ENCODE measurements at places on chromosomes 7 and 10. TPM values are rescaled to one million over a fixed set of nuclear protein-coding genes. Genes with fewer than 3 reads are reported as not detected.

- no peak for DNase-seq
- no peaks in the 10 kb centered on the region for H3K4me1 ChIP-seq
- no peaks in the 10 kb centered on the region for H3K27me3 ChIP-seq
- no peaks in the 10 kb centered on the region for H3K36me3 ChIP-seq
- no peak overlapping the region for H3K27ac ChIP-seq
Observed at GRCh38 chr7:153276394-153276793, 516.8 kb downstream of the ACTR3B start.

DNA sequence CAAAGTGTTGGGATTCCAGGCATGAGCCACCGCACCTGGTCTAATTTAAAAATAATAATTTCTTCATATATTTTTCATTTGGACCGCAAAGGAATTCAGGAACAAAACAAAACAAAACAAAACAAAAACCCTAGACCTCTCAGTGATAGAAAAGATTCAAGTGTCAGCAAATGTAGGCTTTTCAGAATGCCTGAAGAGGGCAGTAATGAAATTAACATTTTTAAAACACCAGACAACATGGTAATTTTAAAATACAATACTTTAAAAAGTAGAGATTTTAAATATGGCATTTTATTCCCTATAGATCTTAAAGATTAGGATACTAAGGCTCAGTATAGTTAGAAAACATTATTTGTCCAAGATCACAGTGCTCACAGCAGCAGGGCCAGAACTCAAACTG lies 36.6 kb downstream of the DNMBP start:
- no peaks in the 10 kb centered on the region for H3K27me3 ChIP-seq
- no peak overlapping the region for H3K27ac ChIP-seq
- H3K4me3 ChIP-seq, result no peak overlapping the region
- no peak for DNase-seq

Gene ST8SIA6
- total RNA-seq, result not detected

Gene ADAMTS14
- not detected for total RNA-seq

- H3K27ac ChIP-seq, result no peak overlapping the region
- H3K4me3 ChIP-seq, result no peak overlapping the region
- no peaks in the 10 kb centered on the region for H3K36me3 ChIP-seq
Observed at GRCh38 chr10:91756286-91756685, 41.9 kb upstream of the TNKS2 start.

GRCh38 chr10:27884185-27884641 lies 114.7 kb downstream of the ODAD2 start:
- no peak for DNase-seq
- H3K27ac ChIP-seq, result no peak overlapping the region
- H3K27me3 ChIP-seq, result no peaks in the 10 kb centered on the region
- no peak overlapping the region for H3K4me3 ChIP-seq
- no peaks in the 10 kb centered on the region for H3K36me3 ChIP-seq

DNA sequence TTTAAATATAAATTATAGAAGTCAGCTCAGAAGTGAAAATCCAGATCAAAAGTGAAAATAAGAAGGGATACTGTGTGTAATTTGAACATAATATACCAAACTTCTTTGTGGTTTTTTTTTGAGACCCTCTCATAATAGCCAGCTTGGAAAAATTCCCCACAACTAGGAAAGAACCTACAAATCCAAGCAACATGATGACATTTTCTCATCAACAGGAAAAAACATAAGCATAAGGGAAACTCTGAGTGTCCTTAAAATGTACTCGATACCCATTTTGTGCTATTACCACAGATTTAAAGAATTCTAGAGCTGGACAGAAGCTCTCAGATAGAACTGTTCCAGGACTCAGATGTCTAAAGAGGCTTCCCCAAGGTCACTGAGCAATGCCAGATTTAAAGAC lies 214.8 kb upstream of the KLF14 start:
- H3K27ac ChIP-seq, result no peak overlapping the region
- H3K27me3 ChIP-seq, result no peaks in the 10 kb centered on the region
- peaks cover 89% of the 10 kb centered on the region for H3K4me1 ChIP-seq
- H3K36me3 ChIP-seq, result peaks cover 3% of the 10 kb centered on the region

- no peaks in the 10 kb centered on the region for H3K36me3 ChIP-seq
- H3K27ac ChIP-seq, result no peak overlapping the region
- no peak for DNase-seq
- no peaks in the 10 kb centered on the region for H3K27me3 ChIP-seq
Observed at GRCh38 chr7:124276005-124276622, 243.2 kb upstream of the TMEM229A start.

Gene ACSM6
- not detected for total RNA-seq

GRCh38 chr7:29508608-29509007 lies 55.0 kb upstream of the PRR15 start:
- no peak overlapping the region for H3K4me3 ChIP-seq
- no peak overlapping the region for H3K27ac ChIP-seq
- no peaks in the 10 kb centered on the region for H3K4me1 ChIP-seq
- no peak for DNase-seq
- no peaks in the 10 kb centered on the region for H3K36me3 ChIP-seq

Gene MALSU1
- total RNA-seq, result 87.8 TPM

DNA sequence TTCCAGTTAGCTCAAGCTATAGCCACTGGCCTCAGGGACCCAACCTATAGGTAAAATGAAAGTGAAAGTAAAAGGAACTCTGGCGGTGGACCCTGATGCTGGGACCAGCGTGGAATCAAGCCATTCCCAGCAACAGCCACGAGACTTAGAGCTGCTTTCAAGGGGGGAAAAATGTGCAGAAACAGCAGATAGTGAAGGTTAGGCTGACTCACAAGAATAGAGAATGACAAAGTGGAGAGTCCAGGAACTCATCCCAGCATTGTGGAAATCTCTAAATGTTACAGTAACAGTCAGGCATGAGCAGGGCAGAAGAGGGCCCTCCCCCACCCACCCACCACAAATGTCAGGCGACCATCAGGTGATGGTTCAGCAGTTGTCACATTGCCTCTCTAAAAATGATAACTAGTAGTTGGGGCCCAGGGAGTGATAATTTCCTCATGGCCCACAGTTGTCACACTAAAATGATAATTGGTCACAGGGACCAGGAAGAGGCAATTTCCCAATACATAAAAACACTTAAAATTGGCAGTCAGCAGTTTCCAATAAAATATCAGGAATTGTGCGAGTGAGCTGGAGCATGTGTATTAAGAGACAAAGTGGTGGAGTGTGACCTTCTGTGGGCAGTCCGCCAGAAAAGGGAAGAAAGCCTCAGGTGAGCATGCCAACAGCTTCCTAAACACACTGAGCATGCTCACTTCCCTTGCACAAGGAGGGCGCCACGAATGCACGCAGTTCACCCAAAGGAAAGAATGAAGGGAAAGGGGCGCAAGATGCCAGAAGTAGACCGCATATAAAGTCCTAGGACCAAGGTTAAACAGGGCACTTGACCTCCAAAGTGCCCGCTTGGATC lies 129.8 kb upstream of the PPP1R3A start:
- no peaks in the 10 kb centered on the region for H3K27me3 ChIP-seq
- no peaks in the 10 kb centered on the region for H3K36me3 ChIP-seq
- H3K27ac ChIP-seq, result no peak overlapping the region
- no peaks in the 10 kb centered on the region for H3K4me1 ChIP-seq
- no peak for DNase-seq

DNA sequence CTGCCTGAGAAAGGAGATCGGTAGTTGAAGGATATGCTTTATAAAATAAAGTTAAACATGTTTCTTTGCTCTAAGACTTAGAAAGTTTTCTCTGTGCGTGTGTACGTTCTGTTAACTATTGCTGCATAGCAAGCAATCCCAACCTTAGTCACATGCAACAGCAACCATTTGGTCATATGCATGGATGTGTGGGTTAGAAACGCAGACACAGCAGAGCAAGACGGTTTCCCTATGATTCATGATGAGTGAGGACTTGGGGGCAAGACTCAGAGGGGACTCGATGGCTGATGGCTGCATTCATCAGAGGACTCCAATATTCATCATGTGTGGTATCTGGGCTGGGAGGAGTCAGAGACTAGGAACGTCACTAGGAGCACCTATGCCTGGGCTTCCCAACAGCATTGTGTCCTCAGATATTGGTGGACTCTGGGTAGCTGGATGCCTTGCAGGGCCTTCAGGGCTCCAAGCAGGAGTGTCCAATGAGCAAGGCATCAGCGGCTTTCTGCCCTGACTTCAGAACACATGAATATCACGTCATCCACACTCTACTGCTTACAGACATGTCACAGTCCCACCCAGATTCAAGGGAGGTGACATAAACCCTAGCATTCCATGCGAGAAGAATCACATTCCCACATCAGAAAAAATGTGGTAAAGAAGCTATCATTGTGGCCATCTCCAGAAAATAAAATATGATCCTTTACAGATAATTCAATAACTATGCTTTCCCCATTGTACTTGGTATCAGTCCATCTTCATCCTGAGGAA lies 731.2 kb downstream of the TNS3 start:
- H3K27me3 ChIP-seq, result no peaks in the 10 kb centered on the region
- no peaks in the 10 kb centered on the region for H3K36me3 ChIP-seq
- H3K4me3 ChIP-seq, result no peak overlapping the region
- no peak overlapping the region for H3K27ac ChIP-seq
- H3K4me1 ChIP-seq, result no peaks in the 10 kb centered on the region
- DNase-seq, result no peak

Gene IFIT1
- 0.39 TPM for total RNA-seq

DNA sequence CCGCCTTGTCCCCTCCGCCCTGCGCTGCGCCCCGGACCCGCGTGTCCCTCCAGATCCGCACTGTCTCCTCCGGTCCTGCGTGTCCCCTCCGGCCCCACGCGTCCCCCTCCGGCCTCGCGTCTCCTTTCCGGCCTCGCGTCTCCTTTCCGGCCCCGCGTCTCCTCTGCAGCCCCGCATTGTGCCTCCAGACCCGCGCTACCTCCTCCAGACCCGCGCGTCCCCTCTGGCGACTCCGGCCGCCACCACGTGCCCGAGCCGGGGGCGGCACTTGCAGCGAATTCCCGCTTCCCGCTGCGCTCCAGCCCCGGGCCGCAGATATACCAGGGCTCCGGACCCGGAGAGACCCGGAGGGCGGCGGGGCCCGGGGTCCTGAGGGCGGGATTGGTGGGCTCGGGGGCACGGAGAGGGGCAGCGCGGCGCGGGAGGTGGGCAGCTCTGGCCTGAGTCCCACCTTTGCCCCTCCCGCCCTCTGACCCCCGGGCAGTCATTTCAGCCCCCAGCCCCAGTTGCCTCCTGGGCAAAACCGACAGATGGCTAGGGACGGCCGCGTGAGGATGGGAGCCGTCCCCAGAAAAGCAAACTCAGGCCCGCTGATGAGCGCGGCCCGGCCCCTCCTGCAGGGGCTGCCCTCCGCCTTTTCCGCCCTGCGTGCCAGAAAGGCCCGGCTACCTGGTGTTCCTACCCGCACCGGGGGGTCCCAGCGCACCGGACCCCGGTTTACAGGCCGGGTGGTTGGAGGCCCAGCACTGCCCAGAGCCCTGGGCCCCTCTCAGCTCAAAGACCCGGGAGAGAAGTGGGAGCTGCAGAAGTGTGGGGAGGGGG lies 56.5 kb downstream of the RBM17 start:
- no peaks in the 10 kb centered on the region for H3K27me3 ChIP-seq
- peak overlapping the region; percentile 73 for H3K27ac ChIP-seq
- no peak for DNase-seq
- H3K36me3 ChIP-seq, result no peaks in the 10 kb centered on the region
- H3K4me3 ChIP-seq, result peak overlapping the region; percentile 74
- H3K4me1 ChIP-seq, result peaks cover 42% of the 10 kb centered on the region

- no peak for DNase-seq
- H3K27ac ChIP-seq, result no peak overlapping the region
- H3K36me3 ChIP-seq, result no peaks in the 10 kb centered on the region
- no peaks in the 10 kb centered on the region for H3K27me3 ChIP-seq
- no peak overlapping the region for H3K4me3 ChIP-seq
- H3K4me1 ChIP-seq, result no peaks in the 10 kb centered on the region
Observed at GRCh38 chr7:116173051-116174028, 37.0 kb upstream of the TES start.

GRCh38 chr7:12949060-12949931 lies 261.9 kb downstream of the ARL4A start:
- no peak for DNase-seq
- no peak overlapping the region for H3K4me3 ChIP-seq
- no peak overlapping the region for H3K27ac ChIP-seq
- no peaks in the 10 kb centered on the region for H3K4me1 ChIP-seq
- H3K27me3 ChIP-seq, result no peaks in the 10 kb centered on the region

Gene ACTL6B
- total RNA-seq, result not detected

Gene POLR3A
- total RNA-seq, result 27.2 TPM

DNA sequence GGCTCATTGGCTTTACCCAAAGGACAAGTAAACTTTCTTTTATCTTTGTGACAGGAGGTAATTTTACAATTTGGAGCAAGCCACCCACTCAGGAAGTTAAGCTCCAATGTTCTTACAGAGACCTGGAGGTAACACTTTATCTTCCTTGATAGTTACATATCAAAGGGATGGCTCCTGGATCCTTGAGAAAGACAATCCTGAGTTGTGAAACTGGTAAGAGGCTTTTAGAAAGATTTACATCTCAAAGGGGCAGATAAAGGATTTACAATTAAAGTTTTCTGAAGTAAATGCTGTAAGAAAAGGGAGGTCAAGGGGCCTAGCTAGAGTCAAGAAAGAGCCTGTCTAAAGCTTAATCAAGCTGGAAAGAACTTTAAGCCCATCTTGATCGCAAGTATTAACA lies 124.4 kb upstream of the ZNF804B start:
- no peak for DNase-seq
- no peaks in the 10 kb centered on the region for H3K27me3 ChIP-seq
- no peak overlapping the region for H3K27ac ChIP-seq

- peak overlapping the region; percentile 80 for H3K27ac ChIP-seq
- peaks cover 16% of the 10 kb centered on the region for H3K36me3 ChIP-seq
- H3K4me3 ChIP-seq, result peak overlapping the region; percentile 71
- DNase-seq, result no peak
Observed at GRCh38 chr10:100186253-100187212, 704 bp upstream of the ERLIN1 start.

Gene SYT15
- 0.69 TPM for total RNA-seq

Gene DOCK1
- total RNA-seq, result 0.16 TPM

- H3K27ac ChIP-seq, result no peak overlapping the region
- no peak overlapping the region for H3K4me3 ChIP-seq
- H3K27me3 ChIP-seq, result no peaks in the 10 kb centered on the region
- peak; percentile 20 for DNase-seq
Observed at GRCh38 chr7:158121441-158122045, 466.1 kb downstream of the PTPRN2 start.

- H3K27ac ChIP-seq, result no peak overlapping the region
- H3K27me3 ChIP-seq, result no peaks in the 10 kb centered on the region
- DNase-seq, result no peak
- H3K36me3 ChIP-seq, result no peaks in the 10 kb centered on the region
Observed at GRCh38 chr7:42389697-42390096, 152.7 kb upstream of the GLI3 start.

- no peak overlapping the region for H3K4me3 ChIP-seq
- H3K4me1 ChIP-seq, result no peaks in the 10 kb centered on the region
- DNase-seq, result no peak
- H3K27ac ChIP-seq, result no peak overlapping the region
- H3K36me3 ChIP-seq, result no peaks in the 10 kb centered on the region
Observed at GRCh38 chr10:84012831-84013458, 126.4 kb upstream of the GHITM start.

Gene CYP2C18
- total RNA-seq, result 0.09 TPM

Gene TMEM176A
- not detected for total RNA-seq

- H3K36me3 ChIP-seq, result no peaks in the 10 kb centered on the region
- DNase-seq, result no peak
- no peak overlapping the region for H3K27ac ChIP-seq
- no peaks in the 10 kb centered on the region for H3K4me1 ChIP-seq
- no peak overlapping the region for H3K4me3 ChIP-seq
- no peaks in the 10 kb centered on the region for H3K27me3 ChIP-seq
Observed at GRCh38 chr7:105462765-105463420, 59.2 kb downstream of the PUS7 start.

GRCh38 chr7:45712057-45712689 lies 138.0 kb downstream of the ADCY1 start:
- no peaks in the 10 kb centered on the region for H3K4me1 ChIP-seq
- H3K36me3 ChIP-seq, result no peaks in the 10 kb centered on the region
- H3K27ac ChIP-seq, result no peak overlapping the region
- no peak overlapping the region for H3K4me3 ChIP-seq
- DNase-seq, result no peak
